ENCODE measurements at places on chromosomes 1 and 21.
A peak's percentile ranks its signal among the peaks of the same experiment; 100 is the strongest.

GRCh38 chr1:116554924-116555323 lies 15.9 kb downstream of the CD58 start:
- no peak for DNase-seq

GRCh38 chr1:222240536-222241181 lies 307.2 kb downstream of the HHIPL2 start:
- DNase-seq = no peak

GRCh38 chr1:185843297-185843869 lies 109.2 kb downstream of the HMCN1 start:
- no peak for DNase-seq

DNA sequence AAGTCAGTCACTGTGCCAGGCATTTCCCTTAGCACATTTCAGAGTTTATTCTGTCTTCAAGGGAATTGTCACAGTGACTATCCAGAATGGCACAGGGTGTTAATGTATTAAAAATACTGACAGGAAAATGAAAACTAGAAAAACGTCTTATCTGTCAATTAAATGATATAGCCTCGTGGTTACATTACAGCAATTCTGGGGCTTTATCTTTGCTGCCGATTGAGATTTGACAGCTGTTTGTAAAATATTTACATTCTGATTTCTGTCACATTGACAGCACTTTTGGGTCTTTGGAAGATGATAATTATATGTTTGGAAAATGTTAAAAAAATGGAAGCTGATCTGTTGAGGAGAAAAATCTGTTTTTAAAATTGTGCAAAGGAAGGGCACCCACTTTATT lies 250.0 kb downstream of the CHRM3 start:
- DNase-seq = no peak

DNA sequence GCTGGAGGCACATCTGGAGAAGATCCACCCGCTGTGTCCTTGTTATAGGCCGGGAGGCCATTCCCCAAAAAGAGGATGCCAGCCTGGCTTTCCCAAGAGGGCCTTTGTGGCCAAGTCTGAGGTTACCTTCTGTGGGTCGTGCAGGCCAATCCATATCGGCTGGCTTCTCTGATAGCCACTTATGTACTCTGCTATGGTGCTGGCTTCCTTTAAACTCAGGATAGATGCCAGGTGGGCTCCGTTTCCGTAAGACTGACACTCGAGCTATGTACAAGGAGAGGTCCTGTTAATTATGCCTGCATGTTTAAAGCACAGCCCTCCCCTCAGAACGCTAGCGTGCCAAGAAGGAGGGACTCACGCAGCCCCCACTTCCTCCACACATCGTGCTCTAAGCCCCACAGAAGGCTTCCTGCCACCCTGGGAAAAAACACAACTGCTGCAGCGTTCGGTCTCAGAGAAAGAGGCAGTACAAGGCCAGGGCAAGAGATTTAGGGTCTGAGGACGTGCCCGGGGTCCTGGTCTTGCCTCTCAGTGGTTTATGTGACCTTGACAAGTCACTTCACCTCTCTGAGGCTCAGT lies 11.6 kb downstream of the REG4 start:
- DNase-seq = no peak

DNA sequence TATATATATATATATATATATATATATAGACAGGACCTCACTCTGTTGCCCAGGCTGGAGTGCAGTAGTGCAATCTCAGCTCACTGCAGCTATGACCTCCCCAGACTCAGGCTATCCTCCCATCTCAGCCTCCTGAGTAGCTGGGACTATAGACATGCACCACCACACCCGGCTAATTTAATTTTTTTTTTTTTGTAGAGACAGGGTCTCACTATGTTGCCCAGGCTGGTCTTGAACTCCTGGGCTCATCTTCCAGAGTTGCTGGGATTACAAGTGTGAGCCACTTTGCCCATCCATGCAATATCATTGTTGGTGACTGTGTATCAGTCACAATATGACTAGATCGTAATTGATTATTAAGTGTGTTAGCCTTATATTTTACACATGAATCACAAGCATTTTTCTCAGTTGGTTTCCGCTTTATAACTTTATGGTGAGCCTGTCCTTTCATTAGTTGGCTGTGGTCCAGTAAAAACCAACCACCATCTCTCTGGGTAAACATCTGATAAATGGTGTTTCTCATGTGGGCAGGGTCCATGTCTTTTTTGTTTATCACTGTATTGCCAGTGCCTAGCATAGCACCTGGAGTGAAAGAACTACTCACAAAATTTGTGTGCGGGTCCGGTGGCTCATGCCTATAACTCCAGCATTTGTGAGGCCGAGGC lies 63.6 kb downstream of the MYOM3 start:
- no peak for DNase-seq

GRCh38 chr1:32902535-32902920 lies 1.3 kb upstream of the TMEM54 start:
- no peak for DNase-seq

GRCh38 chr1:29453502-29454240 lies 217.3 kb downstream of the PTPRU start:
- no peak for DNase-seq

- peak; percentile 3 for DNase-seq
Measured at GRCh38 chr1:191206513-191207207, 729.0 kb upstream of the BRINP3 start.

GRCh38 chr1:67711158-67711854 lies 26.3 kb downstream of the GADD45A start:
- no peak for DNase-seq

GRCh38 chr1:218324226-218324580 lies 20.9 kb upstream of the TGFB2 start:
- DNase-seq = no peak

DNA sequence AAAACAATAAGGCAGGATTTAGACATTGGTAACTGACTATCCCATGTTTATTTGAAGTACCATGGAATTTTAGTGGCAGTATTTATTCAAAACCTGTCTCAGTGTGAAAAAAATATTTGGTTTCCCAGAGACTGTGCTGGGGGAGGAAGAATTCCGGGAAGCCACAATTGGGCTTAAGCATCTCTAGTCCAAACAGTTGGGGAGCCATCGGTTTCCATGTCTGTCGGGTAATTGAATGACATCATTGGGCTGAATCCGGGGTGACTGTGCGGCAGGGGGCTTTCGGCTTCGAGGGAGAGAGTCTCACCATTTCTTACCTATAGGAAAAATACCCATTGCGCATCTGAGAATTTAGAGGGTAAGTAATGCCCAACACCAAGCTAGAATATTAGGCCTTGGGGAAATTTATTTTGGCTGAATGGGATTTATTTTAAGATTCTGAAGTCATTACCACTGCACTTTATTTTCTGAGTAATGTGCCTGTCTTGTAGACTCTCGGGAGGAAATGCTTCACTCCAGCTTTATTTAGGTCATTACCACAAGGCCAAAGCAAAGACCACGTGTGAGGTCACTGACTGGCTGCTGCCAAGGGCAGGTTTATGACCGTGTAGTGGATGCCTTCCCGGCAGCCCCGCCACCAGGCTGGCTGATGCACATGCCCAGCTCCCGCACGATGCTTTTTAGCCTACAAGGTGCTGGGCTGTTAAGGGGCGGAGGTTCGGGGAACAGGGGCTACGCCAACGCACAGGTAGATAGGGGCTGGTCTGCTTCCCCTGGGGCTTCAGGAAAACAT lies 23.1 kb upstream of the UMODL1 start:
- DNase-seq = no peak

All from Kasumi-1 (cell line).